ENCODE measurements at places on chromosomes 12 and 14.

- no peak for DNase-seq
These were observed 256.8 kb upstream of the GARIN6 start for GRCh38 chr12:99390707-99391106.

GRCh38 chr14:72305561-72305960 is 373.3 kb downstream of the RGS6 start:
- DNase-seq = no peak

DNA sequence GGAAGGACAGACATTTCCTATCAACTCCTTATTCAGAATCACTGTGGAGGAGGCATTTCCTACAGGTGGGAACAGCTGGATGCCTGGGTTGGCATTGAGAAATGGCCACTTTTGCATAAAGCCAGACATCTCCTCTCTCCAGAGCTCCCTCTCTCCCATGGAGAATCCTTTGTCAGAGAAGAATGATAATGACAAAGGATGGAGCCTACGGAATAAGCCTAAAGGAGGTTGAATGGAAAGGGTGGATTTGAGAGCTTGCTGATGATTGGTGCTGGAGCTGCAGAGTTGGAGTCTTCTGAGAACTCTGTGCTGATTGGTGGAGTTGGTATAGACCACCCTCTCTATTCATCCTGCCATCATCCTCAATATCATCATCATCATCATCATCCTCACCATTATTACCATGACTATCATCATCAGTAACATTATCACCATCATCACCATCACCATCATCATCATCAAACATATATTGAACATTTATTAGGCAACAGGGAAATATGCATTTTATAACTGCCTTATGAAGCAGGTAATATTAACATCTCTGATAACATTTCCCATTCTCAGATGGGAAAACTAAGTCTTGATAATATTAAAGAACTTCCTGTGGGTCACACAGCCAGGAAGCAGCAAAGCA is 89.2 kb upstream of the HSPB8 start:
- DNase-seq = no peak

- no peak for DNase-seq
These were observed 139.9 kb upstream of the NCOR2 start for GRCh38 chr12:124707316-124707715.

DNA sequence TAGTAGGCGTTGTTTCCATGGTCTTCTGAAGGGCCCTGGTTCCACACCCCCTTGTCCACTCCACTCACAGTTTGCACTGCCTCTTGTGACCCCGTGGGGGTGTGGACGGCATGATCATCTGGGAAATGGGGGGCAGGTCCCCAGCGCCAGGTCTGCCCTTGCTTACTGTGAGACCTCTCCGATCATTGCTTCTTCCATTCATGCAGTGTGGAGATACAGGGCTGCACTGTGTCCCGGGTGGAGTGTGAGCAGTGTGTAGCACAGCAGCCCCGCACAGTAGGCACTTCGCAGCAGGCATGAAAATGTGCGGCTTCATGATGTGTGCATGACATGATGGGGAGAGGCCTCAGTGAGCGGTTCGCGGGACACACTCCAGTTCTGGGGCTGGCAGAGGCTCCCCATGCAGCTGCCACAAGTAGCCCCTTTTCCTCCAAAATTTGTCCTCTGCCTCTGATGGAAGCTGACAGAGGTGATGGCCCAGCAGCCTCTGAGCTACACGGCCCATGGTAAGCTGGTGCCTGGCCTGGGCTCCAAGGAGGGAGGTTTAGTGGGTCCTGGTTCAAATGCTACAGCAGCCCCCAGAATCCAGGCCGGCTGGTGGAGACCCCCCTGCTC is 15.0 kb downstream of the RIN3 start:
- DNase-seq = no peak

DNA sequence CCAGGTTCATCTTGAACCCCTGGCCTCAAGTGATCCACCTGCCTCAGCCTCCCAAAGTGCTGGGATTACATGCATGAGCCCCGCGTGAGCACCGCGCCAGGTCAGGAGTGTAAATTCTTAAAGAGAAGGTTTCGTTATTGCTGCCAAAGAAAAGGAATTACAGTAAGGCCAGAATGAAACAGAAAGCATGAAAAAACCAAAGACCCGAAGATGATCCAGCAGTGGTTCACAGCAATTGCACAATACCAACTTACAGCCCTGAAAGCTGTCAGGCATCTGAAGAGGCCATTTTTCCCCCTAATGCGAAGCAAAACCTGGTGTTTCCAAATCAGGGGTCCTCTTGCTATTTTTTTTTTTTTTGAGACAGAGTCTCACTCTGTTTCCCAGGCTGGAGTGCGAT is 10.3 kb downstream of the RBM23 start:
- DNase-seq = no peak

DNA sequence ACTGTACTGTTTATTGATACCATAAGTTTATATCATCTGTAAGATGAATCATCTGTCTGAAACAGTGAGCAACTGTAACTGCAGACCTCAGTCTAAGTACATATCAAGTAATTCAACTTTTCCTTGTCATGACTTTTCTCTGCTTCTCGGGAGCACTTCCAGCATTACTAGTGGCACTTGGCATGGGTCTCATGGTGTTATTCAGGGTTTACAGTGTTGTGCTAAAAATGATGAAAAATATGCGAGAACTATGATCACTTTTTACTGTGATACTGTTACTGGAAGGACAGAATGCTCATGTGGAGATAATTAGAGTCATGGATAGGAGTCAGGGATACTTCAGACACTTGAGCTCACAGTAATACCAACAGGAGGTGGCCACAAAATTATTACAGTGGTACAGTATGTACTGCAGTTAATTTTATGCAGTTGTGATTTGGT is 8.3 kb downstream of the KTN1 start:
- DNase-seq = no peak

DNA sequence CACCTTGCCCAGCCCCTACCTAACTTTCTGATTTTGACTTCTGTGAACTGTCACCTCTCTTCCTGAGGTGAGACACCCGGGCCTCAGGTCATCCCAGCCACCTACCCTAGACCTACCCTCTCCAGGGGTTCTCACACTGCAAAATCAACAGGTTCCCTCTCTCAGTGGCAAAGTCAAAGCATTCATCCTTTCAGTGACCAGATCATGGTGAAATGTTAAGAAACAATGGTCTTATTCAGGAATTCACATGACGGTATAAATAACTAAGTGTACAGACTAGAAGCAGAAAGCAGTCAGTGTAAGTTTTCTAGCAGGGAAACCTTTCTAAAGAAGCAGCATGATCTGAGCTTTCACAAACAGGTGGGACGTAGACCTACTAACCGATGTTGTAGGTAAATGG is 133.4 kb downstream of the TMTC1 start:
- DNase-seq = no peak

- DNase-seq = no peak
These were observed 644.9 kb upstream of the FOXG1 start for GRCh38 chr14:28121512-28122297.

DNA sequence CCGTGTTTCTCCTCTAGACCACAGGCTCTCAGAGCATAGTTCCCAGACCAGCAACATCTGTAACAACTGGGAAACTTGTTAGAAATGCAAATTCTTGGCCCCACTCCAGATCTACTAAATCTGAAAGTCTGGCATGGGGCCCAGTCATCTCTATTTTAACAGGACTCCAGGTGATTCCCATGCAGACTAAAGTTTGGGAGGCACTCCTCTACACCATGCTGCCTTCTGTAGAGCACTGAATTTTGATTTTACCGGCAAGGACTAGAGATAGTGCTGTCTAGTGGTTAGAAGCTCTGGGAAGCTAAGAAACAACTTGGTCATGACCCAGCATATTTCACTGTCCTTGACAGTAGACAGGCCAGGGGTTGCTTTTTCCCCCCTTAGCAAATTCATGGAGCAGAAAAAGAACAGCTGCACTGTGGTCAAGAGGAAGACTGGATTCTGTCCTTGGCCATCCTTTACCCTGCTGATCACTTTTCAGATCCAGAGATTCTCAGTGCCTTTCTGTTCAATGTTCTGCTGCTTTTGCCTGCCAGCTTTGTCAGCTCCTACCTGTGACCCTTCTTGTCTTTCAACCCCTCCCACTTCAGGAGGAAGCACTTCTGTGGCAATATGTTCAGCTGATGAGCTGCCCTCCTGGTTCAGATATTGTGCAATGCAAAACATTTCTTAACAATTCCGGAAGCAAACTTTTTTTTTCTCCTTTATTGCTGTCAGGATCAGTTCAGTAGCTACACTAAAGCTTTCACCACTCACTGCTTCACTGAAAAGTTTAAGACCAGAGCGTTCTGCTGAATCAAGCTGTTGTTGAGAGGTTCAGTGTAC is 133.8 kb upstream of the NUDT4 start:
- DNase-seq = peak; percentile 21

DNA sequence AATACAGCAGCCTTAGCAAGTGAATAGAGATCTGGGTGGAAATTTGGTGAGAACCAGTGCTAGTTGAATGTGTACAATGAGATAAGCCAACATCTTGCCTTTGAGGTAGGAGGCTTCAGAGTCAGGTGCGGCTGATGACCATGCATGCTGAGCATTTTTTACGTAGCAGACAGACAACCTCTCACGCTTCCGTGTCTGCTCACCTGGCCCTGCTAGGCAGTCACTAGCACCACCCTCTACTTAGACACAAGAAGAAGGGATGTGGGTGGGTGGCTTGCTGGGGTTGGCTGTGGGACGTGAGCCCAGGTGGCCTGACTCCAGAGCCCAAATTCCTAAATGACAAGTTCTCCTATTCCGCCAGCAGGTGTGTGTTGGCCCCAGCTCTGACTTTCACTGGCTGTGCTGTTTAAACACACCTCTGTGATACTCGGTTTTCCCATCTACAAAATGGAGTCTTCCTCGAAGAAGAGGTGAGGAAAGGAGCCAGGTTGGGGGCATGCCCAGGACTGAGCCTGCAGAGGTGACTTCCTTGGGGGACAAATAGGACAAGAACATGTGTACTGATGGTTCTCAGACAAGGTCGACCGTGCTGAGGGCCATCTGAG is 57.8 kb upstream of the BCL11B start:
- no peak for DNase-seq

- no peak for DNase-seq
These were observed 55.6 kb upstream of the JDP2 start for GRCh38 chr14:75372260-75372659.

- no peak for DNase-seq
These were observed 15.6 kb downstream of the ZBTB39 start for GRCh38 chr12:56990648-56991318.

- no peak for DNase-seq
These were observed 13.4 kb downstream of the ST8SIA1 start for GRCh38 chr12:22321018-22321605.

- no peak for DNase-seq
These were observed 574.1 kb downstream of the SLC16A7 start for GRCh38 chr12:60169904-60170303.

- DNase-seq = no peak
These were observed 77.7 kb downstream of the PTPN11 start for GRCh38 chr12:112496496-112496895.

DNA sequence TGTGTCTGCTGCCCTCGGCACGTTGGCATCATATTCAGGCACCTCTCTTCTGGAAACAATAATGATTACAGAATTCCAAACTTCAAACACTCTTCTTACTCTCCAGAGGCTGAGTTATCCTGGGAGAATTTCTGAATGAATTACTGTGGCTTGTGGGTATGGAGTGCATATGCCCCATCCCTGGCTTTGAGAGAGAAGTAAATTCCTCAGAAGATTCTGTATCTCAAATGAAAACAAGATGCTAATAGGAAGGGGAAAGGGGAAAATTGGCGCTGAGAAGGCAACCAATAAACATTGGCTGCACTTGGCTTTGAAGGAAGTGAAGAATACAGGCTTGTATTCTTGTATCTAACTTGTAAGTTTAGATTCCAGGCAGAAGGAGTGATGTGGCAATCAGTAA is 132.0 kb upstream of the NOVA1 start:
- DNase-seq = no peak

DNA sequence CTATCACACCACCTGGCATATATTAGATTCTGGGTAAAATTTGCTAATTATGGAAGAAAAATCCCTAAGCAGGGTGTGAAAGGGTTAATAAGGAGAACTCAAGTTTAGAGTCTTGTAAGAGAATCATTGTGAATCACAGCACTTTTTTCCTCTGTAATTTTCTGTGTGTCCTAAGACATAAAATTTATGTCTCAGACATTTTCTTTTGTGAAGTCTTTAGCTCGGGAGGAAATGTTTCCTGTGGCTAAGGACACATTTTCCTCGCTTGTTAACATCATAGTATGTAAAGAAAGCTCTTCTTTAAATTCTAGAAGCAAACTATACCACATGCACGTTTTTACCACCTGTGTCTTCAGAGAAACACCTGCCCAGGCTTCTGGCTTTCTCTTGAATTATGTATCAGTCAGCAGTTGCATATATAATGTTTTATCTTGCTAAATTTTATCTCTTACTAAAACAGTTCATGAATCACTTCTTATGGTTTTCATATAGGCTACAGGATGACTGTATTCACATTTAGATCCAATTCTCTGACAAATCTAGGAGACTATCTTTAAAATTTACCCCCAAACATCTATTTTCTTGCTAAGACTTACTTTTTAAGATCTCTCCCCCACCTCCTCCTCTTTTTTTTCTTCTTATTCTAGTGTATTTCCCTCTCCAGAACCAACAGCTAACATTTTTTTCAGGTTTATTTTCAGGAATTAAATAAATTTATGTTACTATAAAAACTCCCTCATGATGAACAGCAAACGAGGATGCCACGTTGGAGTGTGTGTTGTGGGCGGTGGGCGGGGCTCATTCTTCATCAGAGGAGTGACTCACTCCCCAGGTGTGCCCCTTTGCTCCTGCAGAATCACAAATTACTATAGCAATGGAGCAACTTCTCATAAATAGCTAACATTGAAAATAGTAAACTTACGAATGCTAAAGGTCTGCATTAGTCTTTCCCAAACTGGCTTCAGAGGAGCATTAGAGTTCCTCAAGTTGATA is 11.6 kb upstream of the CSRP2 start:
- no peak for DNase-seq

GRCh38 chr12:56299853-56300643 is at the start of gene CS:
TSS of gene CS (minus strand) at chr12:56300330. CDS start at chr12:56300201, 129 bp downstream.
- peak; percentile 99 for DNase-seq

GRCh38 chr12:54356951-54357356 is 7.3 kb downstream of the GPR84 start:
- no peak for DNase-seq

GRCh38 chr12:108305520-108305919 is 33.6 kb downstream of the CMKLR1 start:
- DNase-seq = no peak

- DNase-seq = no peak
These were observed 2.4 kb downstream of the ERBB3 start for GRCh38 chr12:56082382-56082781.

- DNase-seq = no peak
These were observed 9.3 kb downstream of the SYNE3 start for GRCh38 chr14:95507174-95507573.

- no peak for DNase-seq
These were observed 37.2 kb downstream of the RDH12 start for GRCh38 chr14:67738740-67739504.

- no peak for DNase-seq
These were observed 544.7 kb downstream of the ETNK1 start for GRCh38 chr12:23169696-23170013.

GRCh38 chr14:98177551-98177950 is 1094.4 kb downstream of the BCL11B start:
- DNase-seq = peak; percentile 66

DNA sequence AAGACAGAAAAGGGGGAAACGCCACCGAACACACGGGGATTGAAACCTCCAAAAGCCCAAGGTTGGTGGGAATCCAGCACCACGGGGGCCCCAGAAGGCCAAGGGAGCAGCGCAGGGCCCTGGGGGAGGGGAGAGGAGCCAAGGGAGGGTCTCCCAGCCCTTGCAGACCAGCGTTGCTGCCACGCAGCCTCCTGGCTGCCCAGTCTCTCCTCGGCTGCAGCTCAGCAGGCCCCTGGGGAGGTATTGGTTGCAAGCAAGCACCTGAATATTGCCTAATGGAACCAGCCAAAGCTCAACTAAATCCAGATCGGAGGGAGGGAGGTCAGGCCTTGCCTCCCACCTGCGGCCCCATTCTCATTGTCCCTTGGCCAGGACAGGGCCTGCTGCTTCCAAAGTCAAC is 15.8 kb downstream of the TMEM229B start:
- DNase-seq = no peak
